Endodermal cell (in vitro differentiated cells): ENCODE measurements at places on chromosomes 7 and 10. TPM values are rescaled to one million over a fixed set of nuclear protein-coding genes. Genes with fewer than 3 reads are reported as not detected.

Gene MYL10
- not detected in 2 replicates for total RNA-seq

Gene GNAI1
- 27.0 to 46.4 TPM (median 27.1 TPM) in 3 replicates for total RNA-seq

Gene ATG9B
- total RNA-seq, result 2.6 and 3.0 TPM in 2 replicates

Gene PTCD1
- total RNA-seq, result 6.6 to 12.5 TPM (median 12.1 TPM) in 3 replicates

Gene PRSS37
- not detected in 3 replicates for total RNA-seq

Gene ELFN1
- total RNA-seq, result 2.1 to 4.6 TPM (median 2.7 TPM) in 3 replicates

Gene AMPH
- total RNA-seq, result 3.2 to 5.5 TPM (median 4.5 TPM) in 3 replicates

Gene CCDC146
- 2.1 to 5.2 TPM (median 3.5 TPM) in 3 replicates for total RNA-seq

Gene SEC23IP
- 88.5 to 103 TPM (median 93.6 TPM) in 3 replicates for total RNA-seq

Gene PON3
- total RNA-seq, result 0.53 TPM in 1 of 3 replicates, not detected in the others

Gene CALHM1
- total RNA-seq, result 0.07 TPM in 1 of 2 replicates, not detected in the other

Gene EVX1
- total RNA-seq, result 8.4 and 10.7 TPM in 2 replicates

Gene BHLHA15
- total RNA-seq, result 0.86 to 1.5 TPM (median 0.92 TPM) in 3 replicates

Gene VAX1
- 2.0 to 3.5 TPM (median 3.4 TPM) in 3 replicates for total RNA-seq

Gene KCNH2
- total RNA-seq, result 1.1 and 1.7 TPM in 2 replicates

Gene GIMAP4
- not detected in 3 replicates for total RNA-seq

Gene GET4
- total RNA-seq, result 55.3 to 84.3 TPM (median 78.5 TPM) in 3 replicates

Gene RINT1
- total RNA-seq, result 21.0 to 26.0 TPM (median 22.3 TPM) in 3 replicates

Gene SAMD9
- total RNA-seq, result not detected in 2 replicates

Gene PPP1R17
- total RNA-seq, result 0.36 and 0.44 TPM in 2 replicates

Gene CHRM2
- total RNA-seq, result not detected in 2 replicates

Gene CPA2
- 0.32 to 0.70 TPM (median 0.66 TPM) in 3 replicates for total RNA-seq

Gene UTF1
- total RNA-seq, result 1.5 and 1.9 TPM in 2 replicates

Gene OR2A7
- 4.1 and 4.8 TPM in 2 replicates for total RNA-seq

Gene CRHR2
- not detected in 2 replicates for total RNA-seq
